ENCODE measurements at places on chromosomes 1 and 21.

- peak; percentile 31 for DNase-seq
Observed at GRCh38 chr1:61050541-61051442, 31.6 kb upstream of the NFIA start.

DNA sequence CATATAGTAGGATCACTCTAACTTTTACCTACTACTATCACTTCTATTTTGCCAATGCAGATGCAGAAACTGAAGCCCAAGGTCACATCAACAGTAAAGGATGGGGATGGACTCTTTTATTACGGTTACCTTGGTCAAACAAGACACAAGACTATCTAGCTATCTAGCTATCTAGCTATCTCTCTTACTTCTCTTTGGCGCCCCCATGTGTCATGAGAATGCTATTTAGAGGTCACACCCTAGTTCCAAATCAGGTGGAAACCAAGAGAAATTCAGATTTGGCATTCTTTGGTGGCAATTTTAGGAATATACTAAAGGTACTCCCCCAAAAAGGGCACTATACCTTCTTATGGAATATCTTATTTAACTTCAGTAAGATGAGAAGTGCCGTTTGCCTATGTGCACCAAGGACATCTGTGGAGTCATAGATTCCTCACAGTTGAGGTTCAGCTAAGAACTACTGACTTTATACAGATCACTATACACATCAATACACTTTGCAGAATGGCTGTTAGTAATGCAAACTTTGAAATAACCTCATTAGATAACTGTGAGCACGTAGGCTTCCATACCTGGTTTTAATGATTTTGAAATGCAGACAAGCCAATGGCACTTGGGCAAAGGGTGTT, 6.7 kb downstream of the ZNF648 start:
- DNase-seq, result peak; percentile 52

- no peak for DNase-seq
Observed at GRCh38 chr21:26777166-26777565, 68.0 kb downstream of the ADAMTS1 start.

DNA sequence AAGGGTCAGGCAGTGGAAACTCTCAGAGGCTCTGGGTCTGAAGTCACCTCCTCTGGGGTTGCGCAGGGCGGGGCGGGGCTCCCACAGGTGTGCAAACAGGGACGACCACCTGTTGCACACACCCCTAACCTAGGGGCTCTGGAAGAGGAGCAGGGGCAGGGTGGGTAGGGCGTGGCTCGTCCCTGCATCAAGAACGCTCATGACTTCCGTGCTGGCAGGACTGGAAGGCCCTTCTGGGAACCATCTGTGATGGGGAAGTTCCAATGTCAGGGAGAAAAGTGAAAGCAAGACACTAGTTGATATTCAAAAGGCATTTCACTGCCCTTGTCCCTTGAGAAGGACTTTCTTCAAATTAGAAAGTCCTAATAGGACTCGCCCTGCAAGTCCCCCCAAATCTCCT, 22.1 kb upstream of the CLSTN1 start:
- DNase-seq, result no peak

DNA sequence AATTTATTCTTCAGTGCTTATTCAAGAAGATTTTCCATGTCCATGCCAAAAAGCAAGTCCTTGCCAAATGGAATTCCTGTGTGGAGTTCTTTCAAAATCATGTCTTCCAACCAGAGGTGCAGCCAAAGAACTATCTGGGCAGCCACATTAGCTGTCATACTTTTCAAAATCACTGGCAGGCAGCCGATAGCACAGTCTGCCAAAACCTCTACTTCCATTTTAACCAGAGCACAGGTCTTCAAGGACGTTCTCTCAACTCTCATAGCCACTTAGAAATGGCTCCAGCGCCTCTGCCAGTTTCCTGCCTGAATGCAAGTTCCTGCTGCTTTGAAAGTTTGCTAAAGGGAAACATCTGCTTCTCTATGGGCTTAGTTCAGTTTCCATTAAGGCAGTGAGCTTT, 975.7 kb upstream of the ADGRL4 start:
- DNase-seq, result peak; percentile 61

- DNase-seq, result no peak
Observed at GRCh38 chr1:40745176-40745575, 38.4 kb upstream of the KCNQ4 start.

- DNase-seq, result peak; percentile 27
Observed at GRCh38 chr1:62144238-62144831, 50.3 kb upstream of the L1TD1 start.

DNA sequence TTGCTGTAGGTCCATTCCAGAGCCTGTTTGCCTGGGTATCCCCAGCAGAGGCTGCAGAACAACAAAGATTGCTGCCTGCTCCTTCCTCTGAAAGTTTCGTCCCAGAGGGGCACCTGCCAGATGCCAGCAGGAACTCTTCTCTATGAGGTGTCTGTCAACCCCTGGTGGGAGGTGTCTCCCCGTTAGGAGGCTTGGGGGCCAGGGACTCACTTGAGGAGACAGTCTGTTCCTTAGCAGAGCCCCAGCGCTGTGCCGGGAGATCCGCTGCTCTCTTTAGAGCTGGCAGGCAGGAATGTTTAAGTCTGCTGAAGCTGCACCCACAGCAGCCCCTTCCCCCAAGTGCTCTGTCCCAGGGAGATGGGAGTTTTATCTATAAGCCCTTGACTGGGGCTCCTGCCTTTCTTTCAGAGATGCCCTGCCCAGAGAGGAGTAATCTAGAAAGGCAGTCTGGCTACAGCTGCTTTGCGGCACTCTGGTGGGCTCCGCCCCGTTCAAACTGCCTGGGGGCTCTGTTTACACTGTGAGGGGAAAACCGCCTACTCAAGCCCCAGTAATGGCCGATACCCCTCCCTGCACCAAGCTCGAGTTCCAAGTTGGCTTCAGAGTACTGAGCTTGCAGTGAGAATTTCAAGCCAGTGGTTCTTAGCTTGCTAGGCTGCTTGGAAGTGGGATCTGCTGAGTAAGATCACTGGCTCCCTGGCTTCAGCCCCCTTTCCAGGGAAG, 8.7 kb upstream of the SLC25A24 start:
- no peak for DNase-seq

GRCh38 chr1:35717911-35718476, 690 bp downstream of the C1orf216 start:
- DNase-seq, result no peak

- no peak for DNase-seq
Observed at GRCh38 chr1:156440654-156441437, 59.7 kb downstream of the MEF2D start.

GRCh38 chr1:177480741-177481305, 310.1 kb downstream of the BRINP2 start:
- DNase-seq, result no peak

DNA sequence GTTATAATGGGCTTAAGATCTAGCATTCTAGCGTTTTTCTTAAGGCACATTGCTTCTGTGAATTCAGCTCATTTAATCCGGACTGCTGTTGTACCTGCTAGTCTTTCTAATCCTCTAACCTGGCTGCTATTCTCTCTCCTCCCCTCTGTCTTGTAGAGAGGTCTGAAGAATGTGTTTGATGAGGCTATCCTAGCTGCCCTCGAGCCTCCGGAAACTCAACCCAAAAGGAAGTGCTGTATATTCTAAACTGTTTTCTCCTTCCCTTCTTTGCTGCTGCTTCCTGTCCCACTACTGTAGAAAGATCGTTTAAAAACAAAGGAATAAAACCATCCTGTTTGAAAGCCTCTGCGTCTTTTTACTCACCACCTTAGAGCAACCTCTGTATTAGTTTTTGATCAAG, 37.3 kb downstream of the CDC42 start:
- DNase-seq, result no peak

- no peak for DNase-seq
Observed at GRCh38 chr1:3062616-3063378, 6.2 kb upstream of the PRDM16 start.

GRCh38 chr1:44048532-44049215, 17.4 kb upstream of the SLC6A9 start:
- DNase-seq, result no peak

GRCh38 chr1:183937611-183938010, 99.9 kb downstream of the COLGALT2 start:
- DNase-seq, result no peak

GRCh38 chr1:159895836-159896545, 4.0 kb downstream of the CFAP45 start:
- peak; percentile 44 for DNase-seq

- no peak for DNase-seq
Observed at GRCh38 chr1:154861607-154862094, 8.4 kb downstream of the KCNN3 start.

DNA sequence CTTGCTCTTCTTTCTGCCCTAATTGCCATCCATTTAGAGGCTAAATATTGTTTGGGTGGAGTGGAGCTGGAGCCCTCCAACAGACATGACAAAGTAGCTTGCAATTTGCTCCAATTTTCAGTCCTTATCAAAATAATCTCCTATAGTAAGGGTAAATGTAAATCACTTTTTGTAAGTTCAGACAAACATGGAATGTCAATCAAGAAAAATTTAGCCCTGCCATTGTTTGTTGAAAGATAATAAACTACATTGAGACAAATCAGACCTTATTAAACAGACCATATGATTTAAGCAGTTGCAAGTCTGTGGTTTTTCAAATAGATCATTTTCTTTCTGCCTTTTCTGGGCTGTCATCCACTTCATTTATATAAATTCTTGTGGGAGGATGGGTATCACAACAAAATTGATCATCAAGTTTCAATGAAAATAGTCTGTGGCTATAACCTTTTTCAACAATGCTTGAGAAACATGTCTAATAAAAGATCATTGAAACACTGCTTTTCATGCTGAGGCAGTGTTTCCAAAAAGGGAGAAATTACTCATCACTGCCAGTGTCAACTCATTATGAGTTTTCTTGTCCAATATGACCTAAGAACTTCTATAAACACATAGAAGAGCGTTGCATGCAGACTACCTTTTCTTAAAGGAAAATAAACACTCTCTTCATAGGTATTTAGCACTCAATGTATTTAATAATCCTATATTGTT, 1152.0 kb upstream of the B3GALT2 start:
- no peak for DNase-seq

DNA sequence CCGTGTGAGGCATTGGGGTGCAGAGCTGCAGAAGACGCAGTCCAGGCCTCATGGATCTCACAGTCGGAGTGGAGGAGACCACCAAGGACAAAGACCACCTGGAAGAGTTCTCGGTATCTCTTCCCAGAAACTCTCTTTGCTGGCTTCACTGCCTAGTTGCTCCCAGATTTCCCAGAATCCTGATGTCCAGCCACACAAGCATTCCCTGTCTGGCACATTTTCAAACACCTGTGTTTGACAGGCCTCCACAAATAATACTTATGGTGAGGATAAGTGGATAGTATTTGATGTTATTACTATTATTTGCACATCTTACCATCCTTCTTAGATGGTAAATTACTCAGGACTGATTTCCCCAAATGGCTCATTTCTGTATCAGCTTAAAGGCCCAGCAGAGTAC, 27.7 kb upstream of the KANK4 start:
- DNase-seq, result no peak

DNA sequence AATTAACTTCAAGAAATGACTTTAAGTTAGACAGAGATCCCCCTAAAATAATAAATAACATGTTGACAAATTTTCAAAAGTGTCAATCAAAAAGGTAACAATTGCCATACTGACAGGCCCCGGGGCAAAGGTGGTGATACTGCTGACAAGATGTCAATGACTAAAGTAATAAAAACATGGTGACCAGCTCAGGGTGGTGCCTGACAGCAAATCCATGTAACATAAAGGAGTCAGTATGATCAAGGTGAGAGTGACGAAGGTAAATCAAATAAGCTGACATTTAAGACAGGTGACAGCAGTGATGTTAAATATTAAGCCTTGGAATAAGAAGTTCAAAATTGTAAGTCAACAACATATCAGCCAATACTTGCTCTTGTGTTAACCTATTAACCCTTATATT, 387.5 kb downstream of the DPYD start:
- DNase-seq, result no peak

Data from NCI-H1105 treated with DMSO at 0.1 percent for 48 hours (cell line).